ENCODE measurements at places on chromosomes 3 and 15.

DNA sequence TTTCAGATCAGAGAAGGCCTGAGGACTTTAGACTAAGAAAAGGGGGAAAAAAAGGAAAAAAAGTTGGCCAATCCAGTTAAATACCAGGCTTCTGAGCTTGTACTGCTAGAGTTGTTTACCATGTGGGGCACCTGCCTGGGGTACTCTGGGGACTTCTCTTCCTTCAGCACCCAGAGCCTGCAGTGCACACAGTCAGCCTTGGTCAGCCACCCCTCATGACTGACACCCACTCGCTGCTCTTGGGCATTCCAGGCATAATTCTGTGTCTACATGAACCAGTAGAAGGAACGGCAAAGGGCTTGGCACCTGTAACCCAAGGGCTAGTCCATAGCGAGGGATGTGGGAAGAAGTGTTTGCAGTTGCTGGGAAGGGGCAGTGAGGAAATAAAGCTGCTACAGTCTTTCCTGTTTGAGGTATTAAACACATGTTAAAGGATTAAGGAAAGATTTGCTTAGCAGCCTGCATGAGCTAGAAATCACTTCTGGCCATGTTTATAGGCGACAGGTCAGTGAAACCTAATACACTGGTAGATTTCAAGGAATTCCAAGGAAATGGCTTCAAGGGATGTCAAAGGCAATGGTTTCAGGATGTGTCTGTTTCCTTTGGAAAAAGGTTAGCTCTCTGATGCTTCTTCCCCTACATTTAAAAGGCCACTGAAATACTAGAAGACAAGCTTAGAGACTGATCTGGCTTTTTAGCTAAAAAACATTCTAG is 232.5 kb downstream of the CHST2 start:
- no peak for DNase-seq

GRCh38 chr15:74497584-74497983 is 36.6 kb upstream of the UBL7 start:
- DNase-seq, result no peak

- DNase-seq, result no peak
These were observed 165.1 kb downstream of the IL5RA start for GRCh38 chr3:2945121-2945520.

GRCh38 chr3:48024401-48024800 is 8.2 kb upstream of the MAP4 start:
- no peak for DNase-seq

Data from right lung (tissue), 10 donors.